Activated T-cell treated with anti-CD3 and anti-CD28 coated beads, Interleukin-2, amount 50 U/mL, for 72 hours (primary cell): ENCODE measurements at places on chromosomes 3 and 15.

DNA sequence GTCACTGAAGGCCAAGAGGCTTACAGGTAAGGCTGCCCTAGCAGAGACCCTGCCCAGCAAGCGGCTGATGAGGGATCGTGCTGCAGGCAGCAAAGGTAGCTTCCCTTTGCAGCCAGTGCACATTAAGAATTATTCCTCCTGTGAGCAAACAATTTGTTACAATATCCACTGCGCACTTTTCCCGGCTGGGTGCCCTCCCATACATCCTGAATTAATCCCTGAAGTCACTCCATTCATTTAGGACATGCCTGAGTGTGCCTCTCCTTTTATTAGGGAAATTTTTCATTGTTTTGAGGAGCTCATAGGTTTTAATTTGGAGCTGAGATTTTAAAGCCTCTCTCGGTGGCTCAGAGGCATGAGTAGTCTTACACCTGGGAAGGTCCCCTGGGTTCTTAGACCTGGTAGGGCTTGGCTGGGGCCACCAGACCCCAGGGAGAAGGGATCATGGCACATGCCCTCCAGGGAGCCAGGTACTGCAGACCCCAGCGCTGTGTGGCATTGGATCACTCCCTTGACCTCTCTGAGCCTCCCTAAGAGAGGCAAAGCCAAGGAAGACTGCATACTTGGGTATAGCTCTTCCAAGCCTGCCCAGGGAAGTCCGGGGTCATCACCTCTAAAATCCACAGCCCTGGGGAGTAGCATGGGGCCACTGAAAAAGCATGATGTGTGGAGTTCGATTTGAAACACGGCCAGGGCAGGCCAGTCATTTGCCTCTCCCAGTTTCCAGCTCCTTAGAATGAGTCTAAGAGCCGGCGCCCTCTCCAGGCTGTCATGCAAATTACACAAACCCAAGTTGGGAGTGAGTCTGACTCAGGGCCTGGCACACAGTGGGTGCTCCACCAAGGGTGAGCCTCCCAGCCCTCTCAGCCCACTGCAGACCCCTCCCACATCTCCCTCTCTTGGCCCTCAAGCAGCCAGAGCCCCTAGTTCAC, 151.9 kb upstream of the LINGO1 start:
- H3K4me1 ChIP-seq = no peaks in the 10 kb centered on the region
- no peak overlapping the region for H3K27ac ChIP-seq
- no peak overlapping the region for H3K4me3 ChIP-seq
- peaks cover 6% of the 10 kb centered on the region for H3K27me3 ChIP-seq
- H3K36me3 ChIP-seq = no peaks in the 10 kb centered on the region

GRCh38 chr3:50435371-50436113, 67.9 kb downstream of the CACNA2D2 start:
- no peak overlapping the region for H3K4me3 ChIP-seq
- H3K27ac ChIP-seq = no peak overlapping the region
- H3K36me3 ChIP-seq = no peaks in the 10 kb centered on the region
- H3K4me1 ChIP-seq = no peaks in the 10 kb centered on the region
- DNase-seq = no peak
- H3K27me3 ChIP-seq = peaks cover 5% of the 10 kb centered on the region

- no peaks in the 10 kb centered on the region for H3K36me3 ChIP-seq
- no peak overlapping the region for H3K4me3 ChIP-seq
- no peaks in the 10 kb centered on the region for H3K27me3 ChIP-seq
- H3K27ac ChIP-seq = no peak overlapping the region
- no peak for DNase-seq
These were observed 13.9 kb downstream of the NLGN1 start for GRCh38 chr3:173411375-173411973.

GRCh38 chr3:155869691-155870090, 759 bp upstream of the GMPS start:
- H3K36me3 ChIP-seq = peaks cover 3% of the 10 kb centered on the region
- peak overlapping the region; percentile 96 for H3K27ac ChIP-seq
- no peak for DNase-seq
- H3K4me3 ChIP-seq = peak overlapping the region; percentile 89
- H3K27me3 ChIP-seq = no peaks in the 10 kb centered on the region

DNA sequence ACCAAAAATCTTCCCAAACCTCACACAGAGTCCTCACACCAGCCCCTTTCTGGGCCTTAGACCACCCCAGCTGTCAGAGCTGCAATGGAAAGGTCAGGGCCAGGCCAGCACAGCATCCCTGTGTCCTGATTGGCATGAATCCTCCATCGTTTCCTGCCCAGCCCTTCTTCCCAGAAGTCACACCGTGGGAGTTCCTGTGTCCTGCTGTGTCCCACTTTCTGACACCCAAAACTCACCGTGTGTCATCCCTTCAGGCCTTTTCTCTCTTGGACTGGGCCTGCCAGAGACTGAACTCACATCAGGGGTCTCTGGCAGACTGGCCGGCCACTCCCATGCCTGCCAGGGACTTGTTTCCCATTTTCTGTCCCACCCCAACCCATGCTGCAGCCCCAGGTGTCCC, 32.5 kb upstream of the CHRNB4 start:
- no peaks in the 10 kb centered on the region for H3K36me3 ChIP-seq
- no peak overlapping the region for H3K4me3 ChIP-seq
- no peak overlapping the region for H3K27ac ChIP-seq

DNA sequence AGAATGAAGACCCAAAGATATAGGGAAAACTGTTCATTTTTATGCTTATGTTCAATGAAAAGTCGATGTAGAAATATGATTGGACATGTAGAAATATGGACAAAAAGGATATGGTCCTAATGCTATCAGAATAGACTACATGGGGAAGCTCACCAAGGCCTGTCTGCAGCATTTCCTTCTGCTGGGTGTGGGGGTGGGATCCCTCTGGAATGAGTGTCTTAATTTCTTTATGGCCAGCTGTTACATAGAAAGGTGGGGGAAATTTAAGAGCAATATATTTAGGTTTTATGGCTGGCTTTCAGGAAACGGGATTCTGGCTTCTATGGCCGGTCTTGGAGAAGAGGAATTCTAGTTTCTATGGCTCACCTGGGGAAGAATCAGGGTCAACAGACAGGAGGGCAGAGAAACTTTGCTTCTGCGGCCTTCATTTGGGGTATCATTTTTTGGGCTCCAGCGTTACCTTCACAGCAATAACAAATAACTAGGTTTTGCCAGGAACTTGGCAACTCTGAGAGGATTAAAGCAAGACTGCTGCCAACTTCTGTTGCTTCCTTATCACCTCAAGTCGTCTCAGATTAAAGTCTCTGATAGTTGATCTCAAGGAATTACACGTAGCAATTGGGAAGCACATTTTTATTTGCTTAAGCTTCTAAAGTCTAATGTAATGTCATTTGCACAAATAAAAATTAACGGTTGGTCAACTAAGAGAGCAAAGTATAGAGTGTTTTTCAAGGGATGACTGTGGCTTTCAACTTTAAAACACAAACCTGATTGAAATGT, 57.0 kb upstream of the GATM start:
- no peak overlapping the region for H3K4me3 ChIP-seq
- no peak for DNase-seq
- H3K27me3 ChIP-seq = peaks cover 13% of the 10 kb centered on the region
- H3K36me3 ChIP-seq = no peaks in the 10 kb centered on the region
- no peak overlapping the region for H3K27ac ChIP-seq
- H3K4me1 ChIP-seq = no peaks in the 10 kb centered on the region

- no peaks in the 10 kb centered on the region for H3K4me1 ChIP-seq
- H3K27me3 ChIP-seq = peaks cover 11% of the 10 kb centered on the region
- no peak overlapping the region for H3K4me3 ChIP-seq
- DNase-seq = no peak
- no peak overlapping the region for H3K27ac ChIP-seq
These were observed 682.2 kb downstream of the SQOR start for GRCh38 chr15:46317029-46317428.

GRCh38 chr3:107220538-107220937, 156.7 kb upstream of the CCDC54 start:
- H3K27me3 ChIP-seq = peaks cover 8% of the 10 kb centered on the region
- H3K27ac ChIP-seq = no peak overlapping the region
- no peaks in the 10 kb centered on the region for H3K4me1 ChIP-seq
- no peak overlapping the region for H3K4me3 ChIP-seq
- H3K36me3 ChIP-seq = no peaks in the 10 kb centered on the region

DNA sequence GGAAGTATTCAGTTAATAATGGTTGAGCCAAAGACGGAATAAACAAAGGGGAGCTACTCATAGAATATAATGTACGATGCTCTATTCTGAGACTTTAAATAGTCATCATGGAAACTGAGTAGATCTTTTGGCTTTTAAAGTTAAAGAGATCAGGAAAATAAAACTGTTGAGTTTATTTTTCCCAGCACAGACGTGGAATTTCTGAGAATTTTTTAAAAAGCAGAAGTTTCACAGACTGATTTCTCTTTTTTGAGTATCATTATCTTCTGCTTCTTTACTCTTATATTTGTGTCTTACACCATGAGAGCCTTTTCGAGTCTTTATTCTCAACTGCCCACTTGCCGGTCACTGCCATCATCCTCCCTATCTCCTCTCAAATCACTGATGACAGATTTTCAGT, 13.2 kb downstream of the P2RY14 start:
- peaks cover 6% of the 10 kb centered on the region for H3K27me3 ChIP-seq
- H3K4me3 ChIP-seq = no peak overlapping the region
- DNase-seq = no peak
- no peak overlapping the region for H3K27ac ChIP-seq
- H3K4me1 ChIP-seq = peaks cover 19% of the 10 kb centered on the region

GRCh38 chr3:195270079-195270816, 711 bp downstream of the XXYLT1 start:
- H3K4me1 ChIP-seq = peaks cover 24% of the 10 kb centered on the region
- peak overlapping the region; percentile 83 for H3K4me3 ChIP-seq
- peak overlapping the region; percentile 43 for H3K27ac ChIP-seq
- no peaks in the 10 kb centered on the region for H3K36me3 ChIP-seq
- peak; percentile 56 for DNase-seq
- H3K27me3 ChIP-seq = no peaks in the 10 kb centered on the region

DNA sequence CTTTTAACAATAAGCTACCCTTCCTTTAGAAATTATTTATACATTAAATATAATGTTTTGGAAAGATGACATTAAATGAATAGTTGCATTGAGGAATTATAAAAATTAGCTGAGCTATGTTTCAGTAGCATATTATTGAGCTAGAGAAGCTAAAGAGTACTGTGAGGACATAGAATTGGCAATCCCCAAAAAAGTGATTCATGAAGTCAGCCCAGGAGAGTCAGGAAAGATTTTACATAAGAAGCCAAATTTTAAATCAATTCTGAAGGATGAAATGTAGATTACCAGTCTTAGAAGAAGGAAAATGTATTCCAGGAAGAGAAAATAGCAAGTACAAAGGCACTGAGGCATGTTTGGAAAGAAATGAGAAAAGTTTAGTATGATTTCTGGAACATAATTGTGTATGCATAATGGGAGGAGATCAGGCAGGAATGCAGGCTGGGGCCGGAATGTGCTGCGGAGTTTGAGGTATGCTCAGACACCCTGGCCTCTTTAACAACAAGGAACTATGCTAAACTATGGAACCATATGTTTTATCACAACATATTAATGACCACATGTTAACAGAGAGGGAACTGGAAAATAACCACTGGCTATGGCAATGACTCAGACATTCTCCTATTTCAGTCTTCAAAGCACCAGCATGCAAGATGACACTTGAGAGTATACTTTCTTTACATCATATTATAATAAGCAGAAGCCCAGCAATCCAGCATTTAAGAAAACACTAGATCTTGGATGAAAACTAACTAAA, 103.3 kb upstream of the COL8A1 start:
- H3K4me1 ChIP-seq = no peaks in the 10 kb centered on the region
- H3K27ac ChIP-seq = no peak overlapping the region
- no peak overlapping the region for H3K4me3 ChIP-seq
- no peaks in the 10 kb centered on the region for H3K27me3 ChIP-seq

- H3K4me1 ChIP-seq = no peaks in the 10 kb centered on the region
- H3K4me3 ChIP-seq = no peak overlapping the region
- DNase-seq = no peak
- H3K36me3 ChIP-seq = no peaks in the 10 kb centered on the region
These were observed 74.6 kb upstream of the BNC1 start for GRCh38 chr15:83358972-83359564.

- no peak overlapping the region for H3K27ac ChIP-seq
- H3K36me3 ChIP-seq = peaks cover 5% of the 10 kb centered on the region
- no peak overlapping the region for H3K4me3 ChIP-seq
- DNase-seq = no peak
These were observed 4.4 kb downstream of the ACAP2 start for GRCh38 chr3:195438371-195438770.

DNA sequence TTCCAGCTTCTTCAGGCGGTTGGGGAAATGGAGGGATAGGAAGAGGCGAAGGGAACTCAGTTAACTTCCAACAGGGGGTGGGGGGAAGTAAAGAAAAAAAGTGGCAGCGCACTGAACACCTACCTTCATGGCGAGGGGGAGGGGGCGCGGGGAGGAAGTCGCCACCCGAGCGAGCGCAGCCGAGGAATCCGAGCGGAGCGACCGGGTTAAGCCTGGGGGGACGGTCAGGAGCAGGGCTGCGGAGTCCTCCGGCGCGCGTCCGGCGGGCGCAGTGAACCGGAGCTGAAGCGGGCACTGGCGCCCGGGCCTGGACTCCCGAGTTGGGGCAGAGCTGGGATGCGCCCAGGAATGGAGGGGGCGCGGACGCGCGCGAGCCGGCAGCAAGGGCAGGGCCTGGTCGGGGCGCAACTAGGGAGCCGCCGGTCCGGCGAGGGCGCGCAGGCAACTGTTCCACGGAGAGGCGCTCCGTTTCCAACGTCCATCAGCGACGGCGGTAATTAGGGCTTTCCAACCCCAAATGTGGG, at the start of gene WNT5A:
Gene WNT5A, minus strand, starts transcription at position 450 of the 524 bp plus-strand sequence. Its CDS starts 321 bp downstream, at position 129.
- H3K27ac ChIP-seq = no peak within 1 kb of the TSS
- peak within 1 kb of the TSS; percentile 76 for H3K4me3 ChIP-seq
- peaks cover 84% of the 10 kb centered on the region for H3K27me3 ChIP-seq
- no peaks in the 10 kb centered on the region for H3K36me3 ChIP-seq
- H3K4me1 ChIP-seq = peaks cover 21% of the 10 kb centered on the region
- no peak for DNase-seq

DNA sequence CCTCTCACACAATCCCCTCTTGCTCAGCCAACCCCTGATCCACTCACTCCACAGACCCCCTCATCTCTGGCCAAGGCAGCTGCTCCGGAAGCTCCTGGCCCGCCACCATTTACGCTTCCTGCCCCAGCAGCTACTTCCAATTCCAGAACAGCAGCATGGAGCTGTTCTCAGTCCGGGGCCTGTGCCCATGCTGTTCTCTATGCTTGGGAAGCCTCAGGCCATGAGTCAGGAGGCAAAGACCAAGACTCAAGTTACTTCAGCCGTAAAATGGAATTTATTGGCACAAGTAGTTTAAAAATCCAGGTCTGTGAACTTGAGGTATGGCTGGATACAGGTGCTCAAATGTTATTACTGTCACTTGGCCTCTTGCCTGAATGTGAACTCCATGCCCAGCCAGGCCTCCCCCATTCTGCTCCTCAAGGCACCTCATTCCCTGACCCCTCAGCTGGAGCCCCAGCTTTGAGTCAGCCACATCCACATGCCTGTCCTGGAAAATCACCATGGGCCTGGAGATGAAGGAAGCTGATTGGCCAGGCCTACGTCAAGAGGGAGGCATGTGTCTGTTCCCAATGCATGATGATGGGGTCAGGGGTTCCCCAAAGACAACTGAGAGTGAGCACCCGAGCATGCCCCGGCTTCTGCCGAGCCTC, 31.4 kb upstream of the CACNA2D2 start:
- DNase-seq = no peak
- H3K4me3 ChIP-seq = no peak overlapping the region
- peaks cover 7% of the 10 kb centered on the region for H3K4me1 ChIP-seq
- no peak overlapping the region for H3K27ac ChIP-seq
- peaks cover 41% of the 10 kb centered on the region for H3K27me3 ChIP-seq

- no peak overlapping the region for H3K27ac ChIP-seq
- no peak for DNase-seq
- H3K36me3 ChIP-seq = no peaks in the 10 kb centered on the region
- no peak overlapping the region for H3K4me3 ChIP-seq
These were observed 253.7 kb upstream of the THBS1 start for GRCh38 chr15:39327005-39327730.

- no peaks in the 10 kb centered on the region for H3K27me3 ChIP-seq
- no peak for DNase-seq
- peaks cover 12% of the 10 kb centered on the region for H3K4me1 ChIP-seq
- no peak overlapping the region for H3K27ac ChIP-seq
- peaks cover 20% of the 10 kb centered on the region for H3K36me3 ChIP-seq
These were observed 45.1 kb downstream of the SEC22A start for GRCh38 chr3:123246866-123247265.
